ENCODE measurements at places on chromosomes 1 and 21. TPM values are rescaled to one million over a fixed set of nuclear protein-coding genes. Genes with fewer than 3 reads are reported as not detected.

ALG14 gene
- 4.7 TPM for total RNA-seq

PTPRU gene
- 39.4 TPM for total RNA-seq

ADORA3 gene
- 2.2 TPM for total RNA-seq

CFAP141 gene
- not detected for total RNA-seq

NECTIN4 gene
- not detected for total RNA-seq

CLDN8 gene
- not detected for total RNA-seq

ACOT11 gene
- 7.2 TPM for total RNA-seq

EPHB2 gene
- 57.6 TPM for total RNA-seq

S100A16 gene
- total RNA-seq: 9.7 TPM
